Ammon's horn (tissue), 1 donor: ENCODE measurements at places on chromosomes 16 and 17.

- no peak for DNase-seq
Observed at GRCh38 chr17:82917699-82918345, 78.0 kb upstream of the ZNF750 start.

DNA sequence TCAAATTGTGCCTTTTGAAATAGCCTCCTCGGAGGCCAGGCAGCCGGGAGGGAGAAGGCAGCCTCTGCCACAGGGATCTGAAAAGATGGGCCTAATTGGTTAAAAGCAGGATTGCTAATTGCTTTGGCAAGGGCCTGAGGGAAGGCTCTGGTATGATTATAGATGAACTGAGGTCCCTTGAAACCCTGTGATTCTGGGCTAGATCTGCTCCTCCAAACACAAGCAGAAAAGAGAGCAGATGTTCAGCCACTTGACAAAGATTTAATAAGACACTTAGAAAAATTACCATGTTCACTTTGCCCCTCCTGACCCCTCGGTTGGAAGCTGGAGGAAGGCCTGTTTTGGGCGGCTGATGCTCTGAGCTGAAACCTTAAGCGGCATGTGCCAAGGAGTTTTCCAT, 209.5 kb upstream of the MPHOSPH6 start:
- DNase-seq, result no peak

GRCh38 chr17:74956093-74956492, 16.5 kb downstream of the HID1 start:
- DNase-seq, result no peak

DNA sequence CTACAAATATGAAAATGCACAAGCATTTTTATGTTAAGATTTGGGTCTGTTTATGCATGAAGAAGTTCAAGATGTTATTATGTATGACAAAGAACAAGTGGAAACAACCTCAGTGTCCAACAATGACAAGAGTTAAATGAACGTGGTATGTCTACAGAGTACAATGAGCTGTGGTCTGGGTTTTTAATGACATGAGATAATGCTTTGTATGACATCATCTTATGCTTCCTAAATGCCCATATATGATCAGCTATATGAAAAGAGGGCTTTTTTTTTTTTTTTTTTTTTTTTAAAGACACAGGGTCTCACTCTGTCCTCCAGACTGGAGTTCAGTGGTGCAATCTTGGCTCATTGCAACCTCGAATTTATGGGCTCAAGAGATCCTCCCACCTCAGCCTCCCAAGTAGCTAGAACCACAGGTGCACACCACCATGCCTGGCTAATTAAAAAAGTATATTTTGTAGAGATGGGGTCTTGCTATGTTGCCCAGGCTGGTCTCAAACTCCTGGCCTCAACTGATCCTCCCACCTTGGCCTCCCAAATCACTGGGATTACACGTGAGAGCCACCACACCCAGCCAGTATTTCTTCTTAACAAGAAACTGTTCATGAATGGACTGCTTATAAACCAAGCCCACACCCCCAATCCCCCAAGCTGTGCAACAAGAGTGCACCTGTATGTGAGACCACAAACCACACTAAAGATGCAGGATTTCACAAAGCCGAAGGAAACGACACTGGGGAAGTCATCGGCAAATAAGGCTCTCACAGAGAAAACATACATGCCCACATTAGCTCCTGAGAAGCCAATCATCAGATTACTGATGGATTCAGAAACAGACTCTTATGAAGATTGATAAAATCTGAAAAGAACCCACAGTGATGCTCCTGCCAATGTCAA, 114.5 kb downstream of the CPPED1 start:
- no peak for DNase-seq

GRCh38 chr17:7822126-7822525, 11.9 kb upstream of the KDM6B start:
- DNase-seq, result no peak

- peak; percentile 31 for DNase-seq
Observed at GRCh38 chr16:57039148-57039812, 49.9 kb downstream of the NLRC5 start.

DNA sequence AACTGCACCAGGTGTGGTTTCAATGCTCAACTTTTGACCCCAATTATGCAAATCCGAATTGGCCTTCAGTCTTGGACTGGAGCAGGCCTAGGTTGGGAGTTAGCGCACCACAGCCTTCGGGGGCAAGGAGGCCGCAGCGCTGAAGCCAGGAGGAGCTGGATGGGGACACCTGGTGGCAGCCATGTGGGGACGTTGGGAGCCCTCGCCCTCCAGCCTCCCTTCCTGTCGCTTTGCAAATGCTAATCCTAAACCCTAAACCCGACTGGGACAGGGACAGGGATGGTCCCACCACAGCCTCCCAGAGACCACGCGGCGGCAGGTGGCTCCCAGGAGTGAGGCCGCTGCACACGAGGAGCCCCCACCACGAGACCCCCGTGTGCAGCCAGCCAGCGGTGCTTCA, 58.7 kb downstream of the KLHDC4 start:
- DNase-seq, result no peak

DNA sequence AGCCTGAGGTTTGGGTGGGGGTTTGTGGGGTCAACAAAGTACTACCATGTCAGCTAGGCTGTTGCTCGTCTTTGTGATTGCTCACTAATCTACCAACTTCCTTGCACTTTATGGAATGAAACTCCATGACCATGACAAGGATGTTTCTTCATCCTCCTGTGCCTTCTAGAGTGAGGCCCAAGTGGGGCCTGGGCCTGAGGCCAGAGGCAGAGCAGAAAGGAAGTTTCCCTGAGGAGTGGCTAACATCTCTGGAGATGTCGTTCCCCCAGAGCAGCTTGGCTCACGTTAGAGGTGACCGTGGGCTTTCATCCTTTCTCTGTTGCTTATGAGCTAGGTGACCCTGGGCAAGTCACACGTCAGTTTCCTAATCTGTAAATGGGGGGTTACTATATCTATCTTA, 41.0 kb upstream of the IRX3 start:
- no peak for DNase-seq
